ENCODE measurements at places on chromosomes 11 and 22.
A peak's percentile ranks its signal among the peaks of the same experiment; 100 is the strongest.

DNA sequence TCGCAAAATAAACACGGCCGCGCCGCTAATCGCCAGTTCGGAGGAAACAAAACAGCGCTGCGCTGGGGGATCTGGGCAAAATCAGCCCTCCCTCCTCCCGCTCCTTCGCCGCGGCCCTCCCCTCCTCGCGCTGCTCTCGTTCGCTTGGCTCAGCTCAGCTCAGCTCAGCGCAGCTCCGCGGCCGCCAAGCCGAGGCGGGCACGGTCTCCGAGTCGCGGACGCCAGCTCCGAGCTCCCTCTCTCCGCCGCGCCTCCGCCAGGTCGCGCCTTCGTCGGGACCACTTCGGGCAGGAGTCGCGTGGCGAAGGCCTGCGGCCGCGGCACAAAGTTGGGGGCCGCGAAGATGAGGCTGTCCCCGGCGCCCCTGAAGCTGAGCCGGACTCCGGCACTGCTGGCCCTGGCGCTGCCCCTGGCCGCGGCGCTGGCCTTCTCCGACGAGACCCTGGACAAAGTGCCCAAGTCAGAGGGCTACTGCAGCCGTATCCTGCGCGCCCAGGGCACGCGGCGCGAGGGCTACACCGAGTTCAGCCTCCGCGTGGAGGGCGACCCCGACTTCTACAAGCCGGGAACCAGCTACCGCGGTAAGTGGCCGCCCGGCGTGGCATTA is at the start of gene SPON1:
Gene SPON1, plus strand, starts transcription at position 162 of the 607 bp plus-strand sequence. Its CDS starts 182 bp downstream, at position 344.
- no peak for DNase-seq

DNA sequence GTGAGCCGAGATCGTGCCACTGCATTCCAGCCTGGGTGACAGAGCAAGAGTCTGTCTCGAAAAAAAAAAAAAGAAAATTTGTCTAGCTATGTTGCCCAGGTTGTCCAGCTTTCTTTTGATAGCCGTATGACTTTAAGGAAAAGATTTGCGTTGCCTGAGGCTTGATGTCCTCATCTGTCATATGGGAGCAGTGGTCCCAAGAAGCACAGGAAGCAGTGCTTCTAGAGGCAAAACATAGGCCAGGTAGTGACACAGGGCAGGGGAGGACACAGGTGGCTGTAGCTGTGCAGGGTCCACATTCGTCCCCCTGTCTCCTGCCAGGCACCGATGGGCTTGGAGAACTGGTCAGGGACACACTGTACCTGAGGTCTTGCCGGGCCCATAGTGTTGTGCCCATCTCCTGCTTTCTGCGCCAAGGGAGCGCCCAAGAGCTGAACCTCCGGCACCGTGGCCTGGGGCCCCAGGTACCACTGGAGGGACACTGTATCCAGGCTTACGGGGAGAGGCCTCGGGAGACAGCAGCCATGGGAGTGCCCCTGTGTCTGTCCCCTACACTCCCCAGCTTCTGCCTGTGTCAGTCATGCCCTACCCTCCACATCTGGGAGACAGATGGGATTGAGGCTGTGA is 1.4 kb downstream of the LRRC74B start:
- DNase-seq, result no peak

- DNase-seq, result no peak
Observed at GRCh38 chr11:114562166-114562916, 2.7 kb upstream of the NXPE1 start.

- DNase-seq, result no peak
Observed at GRCh38 chr11:3939211-3939610, 83.7 kb downstream of the STIM1 start.

- DNase-seq, result no peak
Observed at GRCh38 chr11:69943506-69943905, 124.3 kb upstream of the FGF3 start.

- DNase-seq, result no peak
Observed at GRCh38 chr11:1458340-1459218, 28.0 kb downstream of the MOB2 start.

GRCh38 chr11:72088076-72088808 is 7.6 kb downstream of the LRRC51 start:
- no peak for DNase-seq

DNA sequence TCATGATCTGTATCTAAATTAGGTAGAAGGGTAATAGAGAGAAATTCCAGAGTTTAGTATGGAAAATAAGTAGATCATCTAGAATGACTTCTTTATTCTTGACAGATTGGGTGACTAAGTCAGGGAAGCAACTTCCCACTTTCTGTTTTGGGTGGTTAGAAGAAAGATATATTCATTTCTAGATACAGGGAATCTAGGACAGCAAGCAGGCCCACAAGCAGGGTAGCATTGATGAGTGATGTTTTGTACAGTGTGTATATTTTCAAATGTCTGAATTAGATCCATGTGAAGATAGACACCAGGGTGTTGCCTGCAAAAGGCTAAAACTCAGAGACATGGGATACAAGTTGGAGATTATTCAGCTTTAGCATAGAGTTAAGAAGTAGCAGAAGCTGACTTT is 674.4 kb downstream of the CNTN5 start:
- DNase-seq, result no peak

DNA sequence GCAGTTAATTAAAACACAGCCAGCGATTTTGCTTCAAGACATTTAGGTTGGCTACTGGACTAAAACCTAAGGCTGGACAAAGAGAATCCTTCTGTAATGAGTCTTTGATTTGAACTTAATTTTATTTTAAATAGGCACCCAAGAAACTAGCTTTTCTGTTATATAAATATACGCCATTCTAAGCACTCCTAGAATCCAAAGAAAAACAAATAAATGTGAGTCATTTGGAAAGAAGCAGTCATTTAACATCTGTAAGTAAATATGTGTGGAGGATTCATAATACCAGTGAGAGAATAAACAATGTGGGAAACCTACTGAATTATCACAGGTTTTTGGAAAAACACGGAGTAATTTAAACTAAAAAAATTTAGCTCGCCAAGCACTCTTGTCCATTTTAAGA is 1.2 kb upstream of the TECTA start:
- no peak for DNase-seq

- DNase-seq, result no peak
Observed at GRCh38 chr11:69981119-69981784, 96.9 kb upstream of the ANO1 start.

DNA sequence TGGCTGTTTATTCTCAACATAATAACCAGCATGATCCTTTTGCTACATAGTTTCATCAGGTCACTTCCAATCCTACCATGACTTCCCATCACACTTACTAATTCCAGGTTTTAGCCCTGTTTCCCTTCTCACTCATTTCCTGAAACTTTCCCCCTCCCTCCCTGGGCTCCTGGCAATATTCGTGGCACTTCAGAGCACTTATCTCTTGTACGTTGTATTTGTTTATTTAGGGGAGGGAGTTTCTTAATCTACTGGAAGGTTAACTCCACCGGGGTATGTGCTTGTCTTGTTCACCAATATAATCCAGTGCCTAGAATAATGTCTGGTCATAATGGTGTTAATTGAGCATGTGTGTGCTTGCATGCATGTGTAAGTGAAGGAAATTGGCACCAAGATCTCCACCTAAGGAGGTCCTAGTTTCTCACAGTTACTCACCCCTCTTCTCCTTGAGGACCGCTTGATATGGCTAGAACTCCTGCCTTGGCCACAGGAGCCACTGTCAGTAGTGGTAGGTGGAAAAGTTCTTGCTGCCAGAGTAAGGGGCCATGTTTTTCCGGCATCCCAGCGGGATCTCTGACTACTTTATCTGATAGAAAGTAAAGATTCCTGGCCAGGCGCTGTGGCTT is 11.7 kb downstream of the EIF3L start:
- DNase-seq, result no peak

GRCh38 chr22:21760640-21761039 is 25.0 kb upstream of the YPEL1 start:
- DNase-seq, result no peak

DNA sequence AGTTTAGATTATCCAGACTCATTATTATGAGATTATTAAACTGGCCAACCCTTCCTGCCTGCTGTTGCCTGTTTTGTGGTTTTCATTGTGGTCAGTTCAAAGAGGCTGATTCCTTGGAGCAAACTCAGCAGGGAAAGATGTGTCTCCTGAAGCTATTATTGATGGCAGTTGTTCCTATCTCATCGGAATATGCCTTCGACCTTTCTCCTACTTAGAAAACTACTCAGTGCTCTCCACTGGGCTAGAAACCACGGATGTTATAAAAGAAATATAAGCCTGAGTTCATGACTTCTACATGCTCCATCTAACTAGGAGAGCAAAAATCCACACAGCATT is 80.2 kb upstream of the NAV2 start:
- no peak for DNase-seq

- DNase-seq, result no peak
Observed at GRCh38 chr22:26648011-26648497, 9.3 kb upstream of the MIAT start.

GRCh38 chr11:79536155-79536917 is 95.5 kb upstream of the TENM4 start:
- no peak for DNase-seq

GRCh38 chr11:108115500-108116140 is 5.7 kb upstream of the ACAT1 start:
- DNase-seq, result no peak

GRCh38 chr11:113533425-113533698 is 58.2 kb upstream of the DRD2 start:
- DNase-seq, result no peak

GRCh38 chr11:72520815-72521214 is 86.5 kb upstream of the CLPB start:
- no peak for DNase-seq

GRCh38 chr22:30372915-30373314 is 14.3 kb downstream of the RNF215 start:
- DNase-seq, result no peak

- DNase-seq, result no peak
Observed at GRCh38 chr11:199782-200181, 6.9 kb downstream of the SCGB1C1 start.

GRCh38 chr22:47131632-47132427 is 369.4 kb downstream of the TBC1D22A start:
- DNase-seq, result no peak

- DNase-seq, result peak; percentile 65
Observed at GRCh38 chr11:19080579-19080993, 20.1 kb upstream of the MRGPRX2 start.

GRCh38 chr11:27777033-27777432 is 76.8 kb upstream of the BDNF start:
- no peak for DNase-seq

DNA sequence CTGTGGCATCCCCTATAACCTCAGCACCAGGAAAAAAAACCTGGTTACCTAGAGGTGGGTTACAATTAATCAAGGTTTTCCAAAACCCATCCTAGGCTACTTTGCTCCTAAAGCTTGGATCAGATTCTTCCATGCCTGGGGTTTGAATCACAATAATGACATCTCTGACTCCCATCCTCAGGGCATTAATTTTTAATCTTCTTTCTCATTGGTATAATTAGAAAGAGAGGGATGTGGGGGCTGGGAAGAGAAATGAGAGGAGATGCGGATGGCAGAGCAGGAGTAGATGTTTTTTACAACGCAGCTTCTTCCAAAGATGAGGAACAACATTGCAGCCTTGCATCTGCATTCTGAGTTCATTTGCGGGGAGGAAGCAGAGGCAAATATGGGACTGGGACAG is 117.2 kb upstream of the E2F8 start:
- DNase-seq, result no peak

DNA sequence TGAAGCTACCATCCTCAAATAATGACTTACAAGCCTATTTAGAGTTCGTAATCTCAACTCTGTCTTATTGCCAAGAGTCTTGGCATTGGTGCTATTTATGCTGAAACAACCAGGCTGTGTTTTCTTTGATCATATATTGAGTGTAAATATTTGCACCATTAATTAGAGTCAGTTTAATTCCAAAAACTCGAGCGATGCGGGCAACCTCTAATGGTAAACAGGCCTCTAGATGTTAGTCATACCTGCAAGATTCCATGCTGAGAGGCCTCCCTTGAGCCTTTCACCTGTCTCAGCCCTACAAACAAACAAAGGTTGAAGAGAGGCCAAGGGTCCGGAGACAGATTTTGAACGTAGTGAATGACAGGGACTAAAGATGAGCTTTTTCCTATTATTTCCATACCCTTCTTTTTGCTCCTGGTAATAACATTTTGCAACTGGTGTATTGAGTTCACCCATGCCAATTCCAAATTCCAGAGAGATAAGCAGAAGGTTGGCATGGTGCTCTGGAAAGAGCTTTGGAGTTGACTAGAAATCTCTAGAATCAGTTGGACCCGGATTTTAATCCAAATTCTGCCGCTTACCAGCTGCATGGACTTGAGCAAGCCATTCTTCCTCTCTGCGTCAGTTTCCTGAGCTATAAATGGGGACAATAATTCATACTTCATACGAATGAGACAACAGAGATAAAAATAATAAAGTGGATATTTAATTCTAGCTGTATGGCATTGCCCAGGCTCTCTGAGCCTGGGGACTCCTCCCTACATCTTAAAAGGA is 99.1 kb upstream of the ANO1 start:
- no peak for DNase-seq

DNA sequence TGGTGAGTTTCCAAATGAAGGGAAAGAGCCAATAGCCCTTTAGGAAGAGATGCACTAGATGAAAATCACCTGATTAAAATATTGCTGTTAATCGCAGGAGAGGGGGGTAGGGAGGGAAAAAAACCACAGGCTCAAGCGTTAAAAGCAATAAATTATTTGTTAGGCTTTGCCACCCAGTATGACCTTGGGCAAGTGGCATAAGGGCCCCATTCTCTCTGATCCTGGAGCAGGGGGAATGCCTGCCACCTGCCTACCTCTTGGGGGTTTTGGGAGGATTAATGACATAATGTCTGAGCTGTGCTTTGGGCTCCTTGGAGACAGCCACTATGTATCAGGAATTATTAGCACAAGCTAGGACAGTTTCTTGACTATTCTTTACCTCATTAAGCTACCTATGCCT is 80.0 kb downstream of the ZNRF3 start:
- no peak for DNase-seq

DNA sequence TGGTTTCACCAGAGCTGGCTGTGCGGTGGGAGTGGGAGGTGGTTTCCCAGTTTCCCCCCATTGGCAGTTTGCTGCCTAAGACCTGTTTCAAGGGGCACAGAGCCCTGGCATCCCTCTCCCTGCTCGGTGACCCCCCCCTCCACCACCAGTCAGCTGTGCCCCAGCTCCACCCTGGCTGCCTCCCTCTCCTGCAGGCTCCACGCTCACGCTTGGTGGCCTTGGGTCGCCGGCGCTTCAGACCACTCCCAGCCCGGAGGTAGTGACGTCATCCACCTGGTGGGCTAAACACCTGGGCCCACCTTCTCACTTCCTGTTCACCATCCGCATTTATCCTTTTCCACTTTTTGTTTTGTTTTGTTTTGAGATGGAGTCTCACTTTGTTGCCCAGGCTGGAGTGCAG is 7.8 kb downstream of the GAL start:
- no peak for DNase-seq

- DNase-seq, result no peak
Observed at GRCh38 chr11:20161230-20161918, 1.1 kb upstream of the DBX1 start.

All from HepG2 (cell line).